ENCODE measurements at places on chromosomes 16 and 17.
A peak's percentile ranks its signal among the peaks of the same experiment; 100 is the strongest.

DNA sequence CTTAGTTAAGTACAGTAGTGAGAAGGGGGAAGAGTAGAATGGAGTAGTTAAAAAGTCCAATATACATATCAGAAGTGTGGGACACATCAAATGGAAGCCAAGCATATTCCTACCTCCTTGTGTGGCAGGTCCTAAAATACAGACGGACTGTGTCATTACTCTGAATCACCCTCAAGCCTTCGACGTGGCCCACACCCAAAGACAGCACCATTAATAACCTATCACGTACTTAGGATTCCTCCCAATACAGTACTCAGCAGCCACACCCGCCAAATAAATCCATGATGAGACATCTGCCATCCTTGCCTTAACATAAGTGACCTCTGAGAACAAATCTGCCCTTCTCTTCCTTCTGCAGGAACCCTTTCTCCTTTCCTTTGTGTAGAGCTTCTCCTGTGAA is 38.9 kb downstream of the UBE2G1 start:
- no peak for DNase-seq

GRCh38 chr16:30785126-30786106 is 1.6 kb downstream of the ZNF629 start:
- no peak for DNase-seq

- no peak for DNase-seq
Measured at GRCh38 chr17:27755706-27756466, 44.4 kb downstream of the NOS2 start.

- no peak for DNase-seq
Measured at GRCh38 chr17:2347805-2348685, 10.7 kb downstream of the SGSM2 start.

GRCh38 chr17:38317081-38317480 is 20.1 kb downstream of the MRPL45 start:
- DNase-seq: no peak

GRCh38 chr17:55433029-55433628 is 11.5 kb upstream of the MMD start:
- no peak for DNase-seq

DNA sequence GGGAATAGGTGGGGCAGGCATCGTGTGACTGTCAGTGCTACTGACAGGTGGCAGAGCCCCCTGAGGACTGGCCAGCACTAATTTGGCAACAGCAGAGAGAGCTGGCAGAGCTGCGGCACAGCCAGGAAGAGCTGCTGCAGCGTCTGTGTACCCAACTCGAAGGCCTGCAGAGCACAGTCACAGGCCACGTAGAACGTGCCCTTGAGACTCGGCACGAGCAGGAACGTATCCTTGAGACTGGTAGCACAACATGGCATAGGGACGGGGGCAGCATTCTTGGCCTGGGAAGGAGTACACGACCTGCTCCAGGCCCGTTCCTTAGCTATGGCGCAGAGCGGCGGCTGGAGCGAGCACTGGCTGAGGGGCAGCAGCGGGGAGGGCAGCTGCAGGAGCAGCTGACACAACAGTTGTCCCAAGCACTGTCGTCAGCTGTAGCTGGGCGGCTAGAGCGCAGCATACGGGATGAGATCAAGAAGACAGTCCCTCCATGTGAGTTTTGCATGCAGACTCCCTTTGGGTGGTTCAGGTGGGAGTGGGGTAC is 3.0 kb upstream of the NRN1L start:
- DNase-seq: no peak

DNA sequence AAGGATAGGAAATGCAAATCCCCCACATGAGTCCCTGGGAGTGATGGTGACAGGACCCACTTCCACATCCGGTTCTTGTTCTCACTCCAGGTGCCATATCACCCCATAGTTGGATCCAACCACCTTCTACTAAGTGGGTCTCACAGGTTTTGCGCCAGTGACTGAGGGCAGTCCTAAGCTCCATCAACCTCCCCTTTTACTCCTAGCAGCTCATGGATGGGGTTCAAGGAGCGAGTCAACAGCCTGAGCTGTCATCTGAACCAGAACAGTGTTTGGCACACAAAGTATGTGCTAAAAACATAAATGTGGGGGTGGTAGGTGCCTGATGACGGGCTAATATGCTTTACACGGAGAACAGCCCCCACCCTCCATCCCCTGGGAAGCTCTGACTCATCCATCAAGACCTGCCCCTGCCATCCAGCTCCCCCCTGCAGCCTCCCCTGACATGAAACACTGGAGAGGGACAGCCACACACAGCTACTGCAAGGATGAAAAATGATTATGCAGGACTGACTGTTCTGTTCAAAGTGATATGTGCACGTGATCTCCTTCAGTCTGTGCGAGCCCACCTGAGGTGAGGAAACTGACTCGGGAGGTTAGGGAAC is 143.2 kb upstream of the CDH5 start:
- DNase-seq: no peak

- no peak for DNase-seq
Measured at GRCh38 chr16:22264786-22265185, 32.4 kb upstream of the POLR3E start.

GRCh38 chr16:5944971-5945370 is 847.4 kb upstream of the EEF2KMT start:
- DNase-seq: no peak

DNA sequence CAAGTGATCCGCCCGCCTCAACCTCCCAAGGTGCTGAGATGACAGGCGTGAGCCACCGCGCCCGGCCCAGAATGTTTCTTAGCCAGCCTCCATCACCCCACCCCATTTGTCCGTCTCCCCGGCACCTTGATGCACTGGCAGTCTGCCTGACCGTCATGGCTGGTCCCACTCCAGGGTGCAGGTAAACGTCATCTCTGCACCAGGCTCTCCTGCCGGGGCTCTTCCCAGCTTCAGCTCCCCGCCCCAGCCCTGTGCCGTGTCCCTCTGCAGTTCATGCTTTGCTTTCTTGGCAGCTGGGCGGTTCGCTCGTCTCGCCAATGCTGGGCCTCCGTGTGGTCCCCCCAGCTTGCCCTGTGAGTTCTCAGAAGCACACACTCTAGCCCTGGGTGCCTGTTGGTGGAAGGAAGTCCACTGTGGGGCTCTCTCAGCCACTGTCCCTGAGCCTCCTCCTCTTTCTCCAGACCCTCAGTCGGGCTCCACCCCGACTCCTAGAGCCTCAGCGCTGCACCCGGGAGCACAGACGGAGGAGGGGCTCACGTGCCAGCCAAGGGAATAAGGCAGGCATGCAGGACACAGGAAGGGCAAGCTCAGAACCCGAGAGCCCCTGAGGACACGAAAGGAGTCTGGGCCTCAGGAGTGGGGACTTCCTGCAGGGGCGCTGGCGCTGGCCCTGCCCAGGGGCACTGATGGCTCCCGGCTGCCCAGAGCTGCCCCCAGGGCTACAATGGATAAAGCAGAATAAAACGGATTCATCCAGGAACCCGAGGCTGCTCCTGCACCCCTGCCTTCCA is 12.0 kb downstream of the HS3ST6 start:
- DNase-seq: no peak

DNA sequence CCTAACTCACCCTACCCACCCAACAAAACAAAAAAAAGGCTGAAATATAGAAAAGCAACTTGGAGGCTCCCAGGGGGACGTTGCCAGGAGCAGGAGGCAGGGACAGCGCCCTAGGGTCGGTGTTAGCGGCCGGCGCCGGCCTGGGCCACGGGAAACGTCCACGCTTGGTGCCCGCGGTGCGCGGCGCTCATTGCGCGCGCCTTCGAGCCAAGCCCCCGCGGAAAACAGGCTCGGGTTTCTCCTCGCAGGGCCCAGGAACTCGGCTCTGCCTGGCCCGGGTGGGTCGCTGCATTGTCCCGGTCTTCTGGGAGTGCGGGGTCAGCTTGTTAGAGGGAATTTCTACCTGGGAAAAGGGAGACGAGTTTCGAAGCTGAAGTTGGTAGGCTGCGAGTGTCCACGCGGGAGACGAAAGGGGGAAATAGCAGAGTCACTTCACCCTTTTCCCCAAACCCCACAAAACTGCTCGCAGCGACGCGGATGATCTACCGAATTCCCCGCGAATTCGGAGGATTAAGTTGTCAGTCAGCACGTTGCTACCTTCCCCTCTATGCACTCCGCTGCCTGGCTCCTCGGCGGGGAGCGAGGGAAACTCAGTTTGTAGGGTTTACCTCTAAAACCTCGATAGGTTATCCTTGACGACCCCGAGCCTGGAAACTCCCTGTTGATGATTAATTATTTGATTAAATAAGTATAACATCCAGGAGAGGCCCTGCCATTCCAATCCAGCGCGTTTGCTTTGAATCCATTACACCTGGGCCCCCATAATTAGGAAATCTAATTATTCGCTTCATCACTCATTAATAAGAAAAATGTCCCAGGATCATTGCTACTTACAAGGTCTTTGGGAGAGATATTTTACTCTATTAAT is 751 bp upstream of the FOXC2 start:
- no peak for DNase-seq

- DNase-seq: no peak
Measured at GRCh38 chr17:17122781-17123483, 80.7 kb downstream of the MPRIP start.

GRCh38 chr17:76252040-76252954 is 12.0 kb upstream of the RNF157 start:
- DNase-seq: no peak

- no peak for DNase-seq
Measured at GRCh38 chr17:36027761-36028160, 10.0 kb upstream of the CCL23 start.

DNA sequence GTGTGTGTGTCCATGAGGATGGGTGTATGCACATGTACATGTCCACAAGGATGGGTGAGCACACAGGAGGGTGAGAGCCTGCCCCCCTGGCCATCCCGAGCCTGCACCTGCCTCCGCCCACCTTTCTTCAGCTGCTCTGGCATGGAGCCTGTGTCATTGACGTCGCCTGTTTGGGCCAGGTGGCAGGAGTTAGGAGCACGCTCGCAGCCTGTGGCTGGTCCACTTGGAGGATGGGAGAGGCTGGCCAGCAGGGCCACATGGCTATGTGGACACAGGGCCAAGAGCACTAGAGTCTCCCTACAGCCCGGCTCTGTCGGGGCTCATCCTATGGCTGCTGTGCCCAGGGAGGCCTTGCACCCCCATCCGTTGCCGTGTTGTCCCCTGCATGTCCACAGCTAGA is 21.4 kb downstream of the BAHCC1 start:
- DNase-seq: no peak

DNA sequence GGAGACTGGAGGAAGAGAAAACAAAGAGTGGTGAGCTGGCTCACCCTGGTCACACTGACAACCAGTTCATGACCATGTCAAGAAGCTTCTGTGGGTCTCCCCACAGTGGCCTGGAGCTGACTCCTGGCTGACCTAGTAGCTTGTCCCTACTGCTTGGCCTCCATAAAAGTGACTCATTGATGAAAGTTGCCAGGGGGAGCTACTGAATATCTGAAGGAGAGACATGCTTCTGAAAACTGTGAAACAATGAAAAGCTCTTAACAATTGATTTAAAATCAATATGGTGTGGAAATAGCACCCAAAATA is 22.0 kb downstream of the SMPD3 start:
- no peak for DNase-seq

- DNase-seq: no peak
Measured at GRCh38 chr16:49734331-49734730, 121.6 kb downstream of the ZNF423 start.

GRCh38 chr17:13462673-13463124 is 139.0 kb downstream of the HS3ST3A1 start:
- no peak for DNase-seq

DNA sequence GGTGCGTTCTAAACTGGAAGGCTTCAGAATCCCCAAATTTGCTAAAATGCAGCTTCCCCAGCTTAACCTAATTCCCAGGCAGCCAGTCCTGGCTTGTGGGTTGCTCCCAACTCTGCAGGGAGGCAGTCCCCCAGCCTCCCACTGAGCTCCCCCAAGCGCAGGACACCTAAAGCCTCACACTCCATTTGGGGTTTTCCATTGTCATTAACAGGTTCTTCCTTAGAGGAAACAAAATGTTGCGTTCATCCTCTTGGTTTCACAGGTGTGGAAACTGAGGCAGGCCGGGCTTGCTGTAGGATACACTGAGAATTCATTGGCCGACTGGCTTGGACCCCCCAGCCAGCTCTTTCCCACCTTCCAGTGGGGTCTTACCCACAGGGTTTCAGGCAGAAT is 2.3 kb upstream of the TAC4 start:
- DNase-seq: no peak

DNA sequence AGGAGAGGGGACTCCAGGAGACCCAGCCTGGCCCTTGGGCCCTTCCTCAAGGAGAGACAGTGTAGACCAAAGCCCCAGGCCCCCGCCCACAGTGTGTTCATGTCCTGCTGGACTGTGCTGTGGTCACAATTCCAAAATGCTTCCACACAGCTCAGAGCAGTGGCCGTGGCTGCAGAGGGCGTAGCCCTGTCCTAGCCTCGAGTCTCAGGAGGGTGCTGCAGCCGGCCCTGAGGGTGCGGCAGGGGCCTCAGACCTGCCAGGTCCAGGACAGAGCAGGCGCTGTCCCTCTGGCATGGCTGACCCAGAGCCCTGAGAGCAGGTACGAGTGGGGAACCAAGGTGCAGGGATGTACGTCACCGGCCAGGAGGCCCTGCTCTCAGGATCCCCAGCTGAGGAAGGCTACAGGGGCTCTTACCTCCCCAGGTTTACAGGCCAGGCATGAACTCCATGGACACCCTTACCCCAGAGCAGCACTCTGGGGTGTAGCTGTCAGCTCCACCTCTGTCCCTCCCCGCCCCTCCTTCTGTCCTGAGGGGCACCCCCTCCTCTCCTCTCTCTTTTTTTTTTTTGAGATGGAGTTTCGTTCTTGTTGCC is 7.3 kb downstream of the DBNDD1 start:
- no peak for DNase-seq

GRCh38 chr16:10385725-10386516 is at the start of gene ATF7IP2:
Gene ATF7IP2 (plus strand): TSS chr16:10386061. CDS start chr16:10430621, 44,560 bp downstream.
- peak; percentile 71 for DNase-seq

- no peak for DNase-seq
Measured at GRCh38 chr16:50002190-50002589, 22.8 kb upstream of the CNEP1R1 start.

DNA sequence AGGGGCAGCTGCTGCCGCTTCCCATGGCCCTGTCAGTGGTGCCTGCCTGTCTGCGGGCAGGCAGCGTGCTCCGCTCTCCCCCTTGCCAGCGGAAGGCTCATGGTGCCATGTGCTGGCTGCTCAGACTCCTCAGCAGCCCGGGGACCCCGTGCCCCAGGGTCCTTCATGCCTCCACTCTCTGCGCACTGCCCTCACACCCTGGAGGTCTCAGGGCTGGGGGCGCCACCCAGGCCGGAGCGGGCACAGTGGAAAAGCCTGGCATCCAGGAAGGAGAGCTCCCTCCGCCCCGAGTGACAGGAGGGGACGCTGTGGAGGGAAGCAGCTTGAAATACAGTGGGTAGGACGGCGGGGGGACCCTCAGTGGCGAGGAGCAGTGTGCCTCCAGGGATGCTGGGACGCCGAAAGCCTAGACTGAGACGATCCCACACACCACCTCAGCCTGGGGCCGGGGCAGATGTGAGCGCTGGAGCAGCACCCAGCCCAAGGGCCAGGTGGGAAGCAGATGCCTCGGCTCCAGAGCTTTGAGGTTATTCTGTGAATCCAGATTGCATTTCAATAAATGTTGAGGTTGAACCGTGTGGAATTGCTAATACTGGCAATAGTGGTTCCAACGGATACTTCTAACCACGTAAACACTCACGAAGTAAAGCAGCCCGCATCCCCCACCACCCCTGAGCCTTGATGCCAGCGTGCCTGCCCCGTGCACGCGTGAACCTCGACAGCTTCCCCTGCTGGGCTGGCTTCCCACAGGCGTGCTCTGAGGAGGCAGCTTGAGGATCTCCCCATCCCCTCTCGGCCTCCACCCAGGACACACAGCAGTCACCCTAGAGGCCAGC is 6.5 kb downstream of the TMEM204 start:
- DNase-seq: no peak

- DNase-seq: no peak
Measured at GRCh38 chr16:75062976-75063346, 53.6 kb downstream of the LDHD start.
